Activated naive CD4-positive, alpha-beta T cell (primary cell): ENCODE measurements at places on chromosomes 12 and 14.

DNA sequence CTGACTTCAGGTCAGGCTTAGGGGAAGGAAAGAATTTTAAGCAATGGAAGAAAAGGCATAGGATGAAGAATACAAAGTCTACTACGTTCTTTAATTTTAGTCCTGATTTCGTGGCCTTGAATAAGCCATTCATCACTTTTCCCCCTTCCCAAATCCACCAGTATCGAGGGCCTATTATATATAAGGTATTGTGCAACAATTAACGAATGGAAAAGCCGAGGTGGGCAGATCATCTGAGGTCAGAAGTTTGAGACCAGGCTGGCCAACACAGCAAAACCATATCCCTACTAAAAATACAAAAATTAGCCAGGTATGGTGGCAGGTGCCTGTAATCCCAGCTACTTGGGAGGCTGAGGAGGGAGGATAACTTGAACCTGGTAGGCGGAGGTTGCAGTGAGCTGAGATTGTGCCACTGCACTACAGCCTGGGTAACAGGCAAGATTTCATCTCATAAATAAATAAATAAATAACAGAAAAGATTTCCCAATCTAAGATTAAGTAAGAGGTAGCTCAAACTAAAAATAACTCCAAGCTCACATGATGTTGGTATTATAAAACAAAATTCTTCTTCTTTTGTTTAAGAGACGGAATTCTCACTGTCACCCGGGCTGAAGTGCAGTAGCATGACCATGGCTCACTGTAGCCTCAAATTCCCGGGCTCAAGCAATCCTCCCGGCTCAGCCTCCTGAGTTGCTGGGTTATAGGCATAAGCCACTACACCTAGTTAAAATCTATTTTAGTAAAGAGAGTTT lies 58.3 kb upstream of the NR2C1 start:
- DNase-seq, result no peak

GRCh38 chr14:64233531-64234190 lies 60.5 kb downstream of the ESR2 start:
- no peak for DNase-seq

- no peak for DNase-seq
These were observed 21.4 kb upstream of the CLMN start for GRCh38 chr14:95341115-95341514.

- DNase-seq, result no peak
These were observed 44.6 kb downstream of the NINJ2 start for GRCh38 chr12:618605-619004.

DNA sequence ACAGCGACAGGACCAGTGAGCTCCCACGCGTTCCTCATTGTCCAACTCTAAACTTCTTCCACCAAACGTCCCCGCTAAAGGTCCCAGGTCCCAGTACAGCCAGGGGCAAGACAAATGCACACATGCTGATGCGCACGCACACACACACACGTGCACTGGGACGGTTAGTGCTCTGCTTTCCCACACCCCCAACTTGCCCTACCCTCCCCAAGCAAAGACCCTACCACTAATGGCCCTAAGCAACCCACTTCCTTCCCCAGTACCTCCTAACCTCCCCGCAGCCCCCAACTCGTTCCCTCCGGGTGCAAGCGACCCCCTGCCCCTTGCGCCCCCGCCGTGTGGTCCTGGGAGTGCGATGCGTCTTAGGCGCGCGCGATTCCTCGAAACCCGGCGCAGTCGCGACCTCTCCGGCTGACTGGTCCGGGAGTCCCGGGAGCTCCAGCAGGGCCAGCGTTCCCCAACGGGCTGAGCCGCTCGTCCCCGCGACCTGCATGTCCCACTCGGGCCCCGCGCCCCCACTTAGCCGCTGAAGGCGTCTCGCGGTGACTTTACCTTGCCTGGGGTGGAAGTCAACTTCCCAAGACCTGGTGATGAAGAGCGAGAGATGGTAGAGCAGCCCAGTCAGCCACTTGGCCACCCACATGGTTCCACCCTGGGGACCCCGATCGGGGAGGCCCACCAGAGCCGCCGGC lies 578 bp downstream of the ADAMTS20 start:
- DNase-seq, result no peak

DNA sequence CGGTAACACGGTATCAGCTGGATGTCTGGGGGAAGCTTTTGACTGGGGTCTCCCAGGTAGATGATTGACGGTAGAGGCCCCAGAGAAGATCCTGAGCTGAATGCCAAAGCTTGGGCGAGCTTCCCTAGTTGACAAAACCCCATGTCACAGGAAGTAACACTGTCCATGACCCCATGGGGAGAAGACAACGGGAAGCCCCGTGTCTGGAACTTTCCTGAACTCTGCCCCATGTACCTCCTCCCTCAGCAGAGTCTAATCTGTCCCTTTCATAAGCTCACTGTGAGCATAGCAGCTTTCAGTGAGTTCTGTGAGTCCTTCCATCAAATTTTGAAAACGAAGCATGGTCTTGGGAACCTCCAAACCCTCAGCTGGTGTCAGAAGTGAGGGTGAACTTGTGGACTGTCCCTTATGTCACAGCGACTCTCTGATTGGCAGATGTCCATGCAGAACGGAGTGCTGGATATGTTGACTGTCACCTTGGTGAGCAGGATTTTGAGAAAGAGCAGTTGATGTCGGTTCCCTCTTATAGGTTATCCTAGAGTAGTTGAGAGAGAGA lies 29.7 kb upstream of the BEGAIN start:
- no peak for DNase-seq

- DNase-seq, result no peak
These were observed 191.3 kb downstream of the BTG1 start for GRCh38 chr12:91954326-91954725.

GRCh38 chr12:119154435-119154818 lies 24.3 kb upstream of the HSPB8 start:
- DNase-seq, result no peak

- DNase-seq, result no peak
These were observed 153.6 kb upstream of the TMCC3 start for GRCh38 chr12:94803939-94804338.

DNA sequence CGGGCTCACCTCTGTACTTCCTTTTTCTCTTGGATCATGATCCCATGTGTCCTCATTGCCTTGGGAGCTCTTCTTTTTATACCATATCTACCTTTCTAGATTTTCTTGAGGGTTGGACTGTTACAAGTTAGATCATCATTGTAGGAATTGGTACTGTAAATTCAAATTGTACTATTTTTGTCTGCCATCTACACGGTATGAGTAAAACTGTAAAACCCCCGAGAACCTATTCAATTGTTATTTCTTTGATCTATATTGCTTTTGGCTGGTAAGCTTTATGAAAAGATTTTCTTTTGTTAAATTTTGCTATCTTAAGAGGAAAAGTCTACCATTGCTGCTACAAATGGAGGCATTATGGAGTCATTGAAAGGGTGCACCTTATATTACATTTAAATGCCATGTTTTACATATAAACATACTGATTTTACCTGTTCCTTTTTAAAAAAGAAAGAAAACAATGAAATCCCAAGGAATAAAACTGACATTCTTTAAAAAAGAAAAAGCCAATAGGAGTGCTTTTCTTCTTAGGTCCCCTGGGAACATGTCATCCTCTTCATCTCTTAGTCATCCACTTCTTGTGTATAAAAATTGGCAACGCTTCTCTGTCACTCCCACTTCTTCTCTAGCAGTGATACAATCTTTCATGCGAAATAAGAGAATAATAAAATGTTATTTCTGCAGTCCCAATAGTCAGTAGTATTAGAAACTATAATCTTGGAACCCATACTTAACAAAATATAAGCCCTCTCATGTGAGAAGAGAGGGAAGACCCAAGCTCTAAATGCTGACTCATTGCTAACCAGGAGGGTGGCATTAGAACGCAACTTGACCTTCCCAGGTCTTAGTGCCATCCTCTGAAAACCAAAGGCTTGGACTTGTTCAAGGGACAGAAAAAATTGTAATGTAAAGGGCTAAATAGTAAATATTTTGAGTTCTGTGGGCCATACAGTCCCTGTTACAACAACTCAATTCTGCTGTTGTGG lies 20.4 kb downstream of the RGS6 start:
- no peak for DNase-seq

DNA sequence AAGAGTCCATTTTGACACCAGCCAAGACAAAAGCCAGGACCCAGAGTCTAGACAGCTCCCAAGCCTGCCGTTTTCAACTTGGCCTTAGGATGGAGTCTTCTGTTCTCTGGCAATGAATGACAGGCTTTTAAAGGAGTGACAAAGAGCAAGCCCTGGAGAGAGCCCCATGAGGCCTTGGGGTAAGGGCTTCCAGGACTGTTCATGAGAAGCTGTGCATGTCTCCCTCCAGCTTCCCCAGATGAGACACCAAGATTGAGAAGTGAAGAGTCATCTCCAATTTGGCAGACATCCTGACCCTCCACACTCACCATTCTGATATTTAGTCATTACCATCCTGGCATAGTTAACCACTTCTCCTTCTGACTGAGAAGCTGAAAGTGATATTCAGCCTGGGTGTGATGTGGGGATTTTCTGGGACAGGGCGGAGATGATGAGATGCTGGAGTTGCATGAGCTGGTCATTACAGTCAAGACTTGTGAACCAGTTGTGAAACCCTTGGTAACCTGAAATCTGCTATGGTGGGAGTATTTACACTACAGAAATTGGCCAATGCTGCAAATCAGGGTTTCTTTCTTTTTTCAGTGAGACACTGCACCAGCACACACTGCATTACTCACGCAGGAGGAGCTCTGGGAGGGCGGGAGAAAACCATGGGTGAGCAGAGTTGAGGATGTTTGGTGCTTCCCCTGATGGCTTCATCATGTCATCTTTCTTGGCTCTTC lies 77.8 kb downstream of the VCPKMT start:
- DNase-seq, result no peak

DNA sequence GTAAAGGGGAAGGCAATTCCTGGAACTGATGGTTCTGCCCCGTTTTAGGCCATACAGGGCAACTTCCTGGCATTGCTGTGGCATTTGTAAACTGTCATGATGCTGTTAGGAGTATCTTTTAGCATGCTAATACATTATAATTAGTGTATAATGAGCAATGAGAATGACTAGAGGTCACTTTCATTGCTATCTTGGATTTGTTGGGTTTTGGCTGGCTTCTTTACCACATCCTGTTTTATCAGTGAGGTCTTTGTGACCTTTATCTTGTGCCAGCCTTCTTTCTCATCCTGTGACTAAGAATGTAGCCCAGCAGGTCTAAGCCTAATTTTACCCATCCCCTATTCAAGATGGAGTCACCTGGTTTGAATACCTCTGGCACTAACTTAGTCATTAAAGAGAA lies 51.2 kb downstream of the TESPA1 start:
- no peak for DNase-seq

- no peak for DNase-seq
These were observed 28.3 kb upstream of the FZD10 start for GRCh38 chr12:130133851-130134562.

DNA sequence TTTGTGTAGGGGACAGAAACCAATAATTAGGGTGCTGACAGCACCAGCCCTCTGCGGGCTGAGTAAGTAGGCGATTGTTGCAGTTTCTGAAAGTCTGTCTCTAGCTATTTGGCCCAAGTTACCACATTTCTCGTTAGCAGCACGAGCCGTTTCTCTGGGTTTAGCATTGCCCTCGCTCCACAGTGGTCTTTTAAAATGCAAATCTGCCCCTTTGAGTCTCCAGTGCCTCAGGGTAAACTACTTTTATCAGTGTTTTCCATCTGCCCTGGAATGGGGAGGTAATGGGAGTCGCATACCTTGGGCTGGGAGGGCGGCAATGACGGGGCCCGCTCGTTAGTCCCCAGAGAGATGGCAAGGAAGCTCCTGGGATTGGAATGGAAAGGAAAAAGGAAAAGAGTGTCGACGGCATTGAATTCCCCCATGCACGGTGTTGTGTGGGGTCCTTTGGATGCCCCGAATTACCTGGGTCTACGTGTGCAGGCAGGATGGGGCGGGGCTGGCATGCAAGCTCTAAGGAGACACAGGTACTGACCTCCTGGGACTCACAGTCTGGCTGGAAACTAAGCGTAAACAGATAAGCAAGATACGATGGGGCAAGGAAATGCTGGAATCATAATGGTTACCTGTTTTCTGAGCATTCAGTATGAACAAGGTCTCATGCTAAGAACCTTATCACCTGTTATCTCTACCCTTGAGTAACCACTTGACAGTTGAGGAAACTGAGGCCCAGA lies 131.8 kb upstream of the MAP1LC3B2 start:
- no peak for DNase-seq

DNA sequence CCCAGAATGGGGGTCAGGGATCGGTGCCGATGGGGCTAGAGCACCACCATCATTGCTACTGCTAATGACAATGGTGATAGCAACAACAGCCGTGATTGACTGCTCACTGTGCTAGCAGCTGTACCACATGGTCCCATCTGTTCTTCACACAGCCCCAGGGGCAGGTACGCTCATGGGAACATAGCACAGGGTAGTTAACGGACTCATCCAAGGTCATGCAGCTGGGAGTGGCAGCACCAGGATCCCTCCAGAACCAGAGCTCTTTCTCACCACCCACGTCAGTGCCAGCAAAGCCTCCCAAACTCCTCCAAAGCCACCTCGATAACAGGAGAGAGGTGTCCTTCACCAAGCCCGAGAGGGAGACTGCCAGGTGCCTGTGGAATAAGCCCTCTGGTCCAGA lies 11.2 kb upstream of the DYNC1H1 start:
- DNase-seq, result no peak

GRCh38 chr12:87266305-87266704 lies 762.9 kb downstream of the C12orf50 start:
- DNase-seq, result no peak

DNA sequence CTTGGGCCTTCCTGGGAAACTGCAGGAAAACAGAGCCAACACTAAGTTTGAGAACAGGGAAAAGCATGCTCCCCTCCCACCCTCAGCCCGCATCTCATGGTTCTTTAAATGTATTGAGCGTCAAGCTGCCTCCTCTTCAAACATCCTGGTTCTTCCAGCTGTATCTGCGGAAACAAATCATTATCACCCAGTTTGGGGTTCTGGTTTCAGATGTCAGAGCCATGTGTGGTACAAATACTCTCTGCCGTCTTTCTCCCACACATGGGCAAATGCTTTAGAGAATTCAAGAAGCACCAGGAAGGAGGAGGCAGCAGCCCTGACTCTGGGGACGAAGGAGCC lies 29.1 kb downstream of the JDP2 start:
- no peak for DNase-seq

- DNase-seq, result no peak
These were observed 12.8 kb downstream of the ATP2B1 start for GRCh38 chr12:89695830-89696229.

DNA sequence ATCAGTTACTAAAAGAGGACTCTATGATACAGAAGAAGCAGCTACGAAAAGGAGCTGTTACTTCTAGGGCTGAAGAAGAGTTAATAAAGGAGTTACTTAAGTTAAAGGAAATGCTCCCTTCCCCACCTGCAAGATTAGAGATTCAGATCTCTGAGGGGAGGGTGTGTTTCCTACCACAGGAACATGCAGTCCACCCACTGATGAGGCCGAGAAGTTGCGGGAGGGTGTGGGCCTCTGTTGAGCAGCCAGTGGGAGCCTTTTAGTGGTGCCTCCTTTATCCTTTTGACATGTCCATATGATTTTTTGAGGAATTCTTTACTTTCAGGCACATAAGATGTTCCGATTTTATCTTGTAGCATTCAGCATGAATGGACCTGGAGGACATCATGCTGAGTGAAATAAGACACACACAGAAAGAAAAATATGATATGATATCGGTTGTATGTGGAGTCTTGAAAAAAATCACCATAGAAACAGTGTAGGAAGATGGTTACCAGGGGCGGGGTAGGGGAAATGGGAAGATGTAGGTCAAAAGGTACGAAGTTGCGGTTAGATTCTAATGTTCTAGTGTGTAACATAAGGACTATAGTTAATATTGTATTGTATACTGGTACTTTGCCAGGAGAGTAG lies 4.4 kb upstream of the M6PR start:
- DNase-seq, result no peak
